ENCODE measurements at places on chromosomes 2 and 18.

DNA sequence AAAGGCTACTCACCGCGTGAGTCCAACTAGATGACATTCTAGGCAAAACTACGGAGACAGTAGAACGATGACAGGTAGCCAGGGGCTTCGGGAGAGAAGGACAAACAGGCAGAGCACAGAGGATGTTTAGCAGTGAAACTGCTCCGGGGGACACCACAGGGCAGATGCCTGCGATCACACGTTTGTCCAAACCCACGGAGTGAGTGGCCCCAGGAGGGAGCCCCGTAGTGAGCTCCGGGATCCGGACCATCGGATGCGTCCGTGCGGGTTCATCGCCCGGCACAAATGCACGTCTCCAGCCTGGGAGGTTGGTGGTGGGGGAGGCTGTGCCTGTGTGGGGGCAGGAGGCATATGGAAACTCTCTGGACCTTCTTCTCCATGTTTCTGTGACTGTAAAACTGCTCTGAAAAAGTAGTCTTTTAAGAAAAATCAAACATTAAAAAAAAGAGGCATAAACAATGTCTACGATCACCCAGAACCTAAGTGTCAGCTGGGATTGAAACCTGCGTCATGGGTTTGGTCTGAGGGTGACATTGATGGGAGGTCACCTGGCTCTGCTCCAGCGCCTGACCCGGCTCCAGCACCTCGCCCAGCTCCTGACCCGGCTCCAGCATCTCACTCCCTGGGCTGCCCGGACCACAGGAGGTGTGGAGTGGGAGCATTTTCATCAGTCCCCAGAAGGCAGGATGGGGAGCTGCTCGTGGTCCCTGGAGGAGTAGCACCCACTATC is 83.0 kb upstream of the CTDP1 start:
- DNase-seq, result no peak

GRCh38 chr2:166118180-166118579 is 9.6 kb downstream of the SCN1A start:
- no peak for DNase-seq

DNA sequence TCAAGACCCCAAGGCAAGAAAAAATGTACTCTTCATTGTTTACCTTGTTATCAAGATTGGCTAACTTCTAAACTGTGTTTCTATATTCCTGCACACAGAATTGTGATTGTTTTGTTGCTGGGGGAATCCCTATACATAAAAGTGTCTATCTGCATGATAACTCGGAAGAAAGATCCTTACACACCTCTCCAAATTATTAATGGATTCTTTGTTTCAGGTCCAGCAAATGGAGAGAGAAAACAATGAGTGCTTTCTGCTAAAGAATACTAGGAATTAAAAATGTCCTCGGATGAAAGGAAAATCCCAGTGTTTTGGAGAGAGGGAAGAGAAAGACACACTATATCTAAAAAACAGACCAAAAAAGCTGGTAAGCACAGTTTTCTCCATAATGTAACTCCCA is 6.2 kb upstream of the DAPL1 start:
- no peak for DNase-seq

GRCh38 chr2:71478806-71479205 is 25.4 kb downstream of the DYSF start:
- DNase-seq, result no peak

- DNase-seq, result no peak
Measured at GRCh38 chr2:138727956-138728355, 52.2 kb downstream of the NXPH2 start.

DNA sequence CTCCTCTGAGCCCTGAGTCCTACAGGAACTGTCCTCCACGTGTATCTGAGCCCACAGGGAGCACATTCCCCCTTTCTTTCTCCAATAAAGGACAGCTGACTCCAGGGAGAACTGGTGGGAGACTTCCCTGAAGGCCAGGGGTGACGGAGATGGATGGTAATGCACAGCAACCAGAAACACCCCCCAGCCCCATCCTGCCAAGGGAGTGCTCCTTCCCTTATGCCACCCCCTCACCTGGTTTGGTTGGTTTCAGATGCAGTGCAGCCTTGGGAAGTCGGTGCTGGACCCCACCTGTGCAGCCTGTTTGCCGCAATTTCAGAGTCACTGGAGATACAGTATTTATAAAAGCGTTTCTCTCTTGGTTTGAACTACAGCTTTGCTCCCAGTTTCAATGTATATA is 24.0 kb downstream of the GPR55 start:
- DNase-seq, result no peak

DNA sequence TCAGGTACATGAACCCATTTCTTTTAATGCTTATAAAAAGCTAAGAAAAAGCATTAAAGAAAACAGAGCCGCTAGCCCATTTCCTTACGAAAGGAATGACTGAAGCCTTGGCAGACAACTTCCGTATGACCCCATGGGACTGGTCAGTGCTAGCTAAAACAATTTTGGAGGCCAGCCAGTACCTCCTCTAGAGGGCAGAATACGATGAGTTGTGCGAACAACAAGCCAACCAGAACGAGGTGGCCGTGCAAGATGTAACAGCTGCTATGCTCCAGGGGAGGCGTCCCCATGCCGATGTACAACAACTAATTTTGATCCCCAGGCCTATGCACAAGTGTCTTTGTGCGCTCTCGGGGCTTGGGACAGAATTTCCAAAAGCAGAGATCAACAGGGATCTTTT is 16.7 kb downstream of the MAP3K2 start:
- no peak for DNase-seq

- DNase-seq, result no peak
Measured at GRCh38 chr2:60091266-60091665, 462.2 kb downstream of the BCL11A start.

DNA sequence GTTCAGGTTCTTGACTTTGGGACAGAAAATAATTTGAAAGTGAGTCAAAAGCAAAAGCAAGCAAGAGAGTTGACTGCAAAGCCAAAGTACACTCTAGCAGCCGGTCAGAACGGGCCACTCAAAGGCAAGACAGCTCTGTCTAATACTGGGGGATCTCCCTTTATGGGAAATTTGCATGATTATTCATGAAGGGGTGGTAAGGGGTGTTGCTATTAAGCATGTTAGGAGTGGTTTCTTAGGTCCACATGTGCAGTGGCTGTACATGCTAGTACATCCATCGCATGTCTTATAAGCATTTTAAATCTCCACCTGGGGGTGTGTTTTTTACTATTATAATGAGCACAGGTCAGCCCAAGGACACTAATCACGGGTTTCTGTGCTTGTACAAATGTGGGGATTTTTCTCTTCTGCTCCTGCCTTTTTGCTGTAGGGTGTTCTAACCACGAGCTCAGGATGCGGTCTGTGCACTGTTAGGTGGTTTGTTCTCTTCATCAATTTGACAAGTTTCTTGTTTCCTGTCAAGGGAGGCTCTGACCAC is 60.2 kb upstream of the SPP2 start:
- no peak for DNase-seq

DNA sequence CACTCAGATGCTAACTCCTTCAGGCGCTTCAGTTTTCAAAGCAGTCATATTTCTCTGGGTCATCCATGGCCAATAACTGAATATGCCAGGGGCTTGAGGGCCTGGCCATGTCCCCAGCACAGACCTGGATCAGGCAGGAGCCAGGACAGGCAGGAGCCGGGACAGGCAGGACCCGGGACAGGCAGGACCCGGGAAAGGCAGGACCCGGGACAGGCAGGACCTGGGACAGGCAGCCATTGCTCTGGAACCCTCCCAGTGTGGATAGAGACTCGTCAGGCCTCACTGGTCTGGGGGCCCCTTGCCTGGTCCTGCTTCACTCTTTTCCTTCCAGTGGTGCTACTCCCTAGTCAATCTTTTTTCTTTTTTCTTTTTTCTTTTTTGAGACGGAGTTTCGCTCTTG is 117.5 kb upstream of the TEX51 start:
- no peak for DNase-seq

GRCh38 chr18:46891742-46892214 is 25.5 kb downstream of the PIAS2 start:
- no peak for DNase-seq

GRCh38 chr2:26144953-26145680 is 27.8 kb upstream of the GAREM2 start:
- DNase-seq, result peak; percentile 19

GRCh38 chr2:218648787-218649100 is 10.7 kb downstream of the ZNF142 start:
- no peak for DNase-seq

- DNase-seq, result no peak
Measured at GRCh38 chr2:199784512-199784911, 66.5 kb downstream of the FTCDNL1 start.

GRCh38 chr2:140454717-140455116 is 1674.5 kb upstream of the NXPH2 start:
- no peak for DNase-seq

- DNase-seq, result no peak
Measured at GRCh38 chr2:239225871-239226561, 174.8 kb downstream of the HDAC4 start.

- DNase-seq, result no peak
Measured at GRCh38 chr18:67682516-67682915, 166.0 kb upstream of the DSEL start.

GRCh38 chr18:11176481-11176881 is 27.1 kb upstream of the PIEZO2 start:
- no peak for DNase-seq

DNA sequence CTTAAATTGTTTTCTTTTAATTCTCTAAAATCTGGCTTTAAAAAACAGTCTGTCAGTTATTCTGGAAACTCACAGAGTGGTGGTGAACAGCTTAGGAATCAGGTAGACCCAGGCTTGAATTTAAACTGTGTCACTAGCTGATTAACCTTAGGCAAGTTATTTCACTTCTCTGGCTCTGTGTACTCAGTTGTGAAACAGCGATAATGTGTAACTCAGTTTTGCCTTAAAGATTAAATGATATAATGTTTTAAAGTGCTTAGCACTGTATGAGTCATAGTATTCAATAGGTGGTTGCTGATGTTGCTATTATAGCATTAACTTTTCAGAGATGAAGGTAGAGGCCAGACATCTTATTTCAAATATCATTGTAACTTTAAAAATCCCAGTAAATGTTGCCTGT is 40.7 kb downstream of the PKP4 start:
- no peak for DNase-seq
